ENCODE measurements at places on chromosomes 12 and 14. TPM values are rescaled to one million over a fixed set of nuclear protein-coding genes. Genes with fewer than 3 reads are reported as not detected.

Gene PRPF40B
- total RNA-seq = 11.3 TPM

Gene TGFB3
- 3.2 TPM for total RNA-seq

Gene GPATCH2L
- 60.4 TPM for total RNA-seq

Gene FIGNL2
- 0.13 TPM for total RNA-seq

Gene POC1B
- 16.0 TPM for total RNA-seq

Gene LRFN5
- total RNA-seq = not detected

Gene BCL7A
- 3.1 TPM for total RNA-seq

Gene RAPGEF3
- total RNA-seq = 1.8 TPM

Gene SSTR1
- total RNA-seq = 6.9 TPM

Gene CCDC175
- total RNA-seq = not detected

Gene CCND2
- total RNA-seq = 133 TPM

Gene BDKRB2
- not detected for total RNA-seq

Gene CARMIL3
- total RNA-seq = not detected

Gene TRHDE
- not detected for total RNA-seq

Gene TMTC2
- 1.5 TPM for total RNA-seq
